Esophagus mucosa (tissue), 1 donor: ENCODE measurements at places on chromosomes 13 and 19. TPM values are rescaled to one million over a fixed set of nuclear protein-coding genes. Genes with fewer than 3 reads are reported as not detected.

DNA sequence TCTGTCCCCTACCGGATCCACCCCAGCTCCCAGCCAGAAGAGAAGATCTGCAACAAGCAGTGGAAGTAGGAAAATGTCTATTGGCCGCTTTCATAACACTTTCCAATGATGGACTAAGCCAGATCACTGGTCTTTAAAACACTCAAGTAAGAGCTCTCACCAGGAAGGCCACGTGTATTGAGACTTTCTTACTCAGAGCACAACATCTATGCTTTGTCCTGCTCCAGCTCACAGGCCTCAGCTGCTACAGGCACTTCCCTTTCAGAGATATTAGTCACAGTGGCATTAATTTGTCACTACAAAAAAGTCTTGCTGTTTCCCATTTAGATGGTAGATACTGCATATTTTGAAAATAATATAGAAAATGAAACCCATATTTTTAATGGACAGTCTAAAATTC, 164.2 kb downstream of the ABCC4 start:
- ATAC-seq: peak; percentile 94

- peak; percentile 52 for ATAC-seq
Measured at GRCh38 chr13:30158774-30159445, 148.4 kb downstream of the KATNAL1 start.

DNA sequence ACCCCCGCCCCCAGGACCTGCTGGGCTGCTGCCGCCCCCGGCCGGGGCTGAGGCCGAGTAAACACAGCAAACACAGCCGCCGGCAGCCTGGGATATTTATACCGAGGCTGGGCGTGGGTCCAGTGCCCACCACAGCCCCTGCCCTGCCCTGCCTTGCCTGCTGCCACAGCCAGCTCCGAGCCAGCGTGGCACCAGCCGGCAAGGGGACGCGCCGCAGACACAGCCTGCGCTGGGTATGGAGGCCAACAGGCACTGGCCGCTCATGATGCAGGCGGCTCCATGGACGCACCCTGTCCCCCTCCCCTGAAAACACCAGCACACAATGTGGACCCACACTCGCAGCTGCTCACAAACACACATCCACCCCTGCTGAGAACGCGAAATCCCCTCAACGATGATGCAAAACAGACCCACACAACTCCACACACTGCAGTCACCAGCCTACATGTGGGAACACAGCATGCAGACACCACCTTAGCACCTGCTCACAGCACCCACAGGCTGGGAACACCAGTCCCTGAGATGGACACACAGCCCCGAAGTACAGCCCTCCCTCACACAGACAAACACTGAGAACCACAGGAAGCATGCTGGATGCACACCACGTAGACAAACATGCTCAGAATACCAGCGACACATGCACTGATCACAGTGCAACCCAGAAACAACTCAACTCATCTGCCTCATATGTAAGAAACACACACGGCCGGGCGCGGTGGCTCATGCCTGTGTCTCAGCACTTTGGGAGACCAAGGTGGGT, 16.2 kb downstream of the CCDC97 start:
- ATAC-seq: peak; percentile 0

GRCh38 chr19:42423462-42424344, 3.5 kb downstream of the LIPE start:
- ATAC-seq: peak; percentile 65

Gene KLK12
- 153 TPM for total RNA-seq

- ATAC-seq: peak; percentile 53
Measured at GRCh38 chr19:34173193-34173956, 1.1 kb downstream of the LSM14A start.

Gene MBD3
- 44.2 TPM for total RNA-seq

DNA sequence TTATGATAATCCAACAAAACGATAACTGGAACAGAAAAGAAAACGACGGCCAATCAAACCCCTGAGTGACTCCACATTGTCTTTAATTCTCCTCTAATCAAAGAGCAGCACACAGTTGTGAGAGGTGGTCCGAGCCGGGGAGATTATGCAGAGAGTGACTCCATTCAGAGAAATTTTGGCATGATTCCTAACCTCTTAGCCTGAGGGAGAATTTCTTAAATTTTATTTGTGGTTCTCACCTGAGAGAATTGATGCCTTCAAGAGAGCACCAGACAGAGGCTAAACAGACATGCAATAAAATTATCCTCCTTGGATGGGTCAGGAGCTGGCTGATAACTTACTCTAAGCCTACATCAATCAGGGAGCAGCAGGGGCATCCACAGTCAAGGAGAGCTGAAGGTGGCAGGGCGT, 310.0 kb upstream of the KLF12 start:
- no peak for ATAC-seq

DNA sequence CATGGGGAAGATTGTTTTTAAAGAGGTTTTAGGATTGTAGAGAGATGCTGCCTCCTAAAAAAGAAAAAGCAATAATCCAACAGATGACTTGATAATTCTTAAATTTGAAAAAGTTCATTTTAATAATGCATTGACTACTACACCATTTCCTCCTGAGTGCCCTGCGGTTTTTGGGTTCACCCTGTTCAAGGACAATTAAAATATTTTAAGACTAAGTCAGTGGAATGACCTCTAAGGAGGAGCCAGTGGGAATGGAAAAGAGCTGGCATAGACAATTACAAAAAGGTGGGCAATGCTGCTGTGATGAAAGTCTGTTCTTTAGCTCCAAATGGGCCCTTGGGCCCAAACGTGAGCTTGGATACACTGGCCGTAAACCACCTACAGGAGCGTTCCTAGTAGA, 217.8 kb downstream of the LHFPL6 start:
- no peak for ATAC-seq

DNA sequence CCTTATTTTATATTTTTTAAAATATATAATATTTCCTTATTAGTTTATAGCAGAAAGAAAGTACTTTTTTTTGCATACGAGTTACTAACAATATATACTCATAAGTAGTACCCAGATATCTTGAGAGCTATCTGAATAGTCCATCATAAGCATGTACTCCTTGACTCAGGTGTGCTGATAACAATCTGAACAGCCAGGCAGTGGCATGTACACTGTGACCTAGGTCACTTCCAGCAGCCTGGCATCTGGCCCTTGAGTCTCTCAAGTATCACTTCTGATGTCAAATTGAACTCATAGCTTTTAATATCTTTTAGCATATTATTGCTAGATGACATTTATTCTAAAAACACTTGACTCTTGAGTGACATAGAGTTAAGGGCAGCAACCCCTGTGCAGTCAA, 1576.7 kb downstream of the SLITRK1 start:
- ATAC-seq: no peak

DNA sequence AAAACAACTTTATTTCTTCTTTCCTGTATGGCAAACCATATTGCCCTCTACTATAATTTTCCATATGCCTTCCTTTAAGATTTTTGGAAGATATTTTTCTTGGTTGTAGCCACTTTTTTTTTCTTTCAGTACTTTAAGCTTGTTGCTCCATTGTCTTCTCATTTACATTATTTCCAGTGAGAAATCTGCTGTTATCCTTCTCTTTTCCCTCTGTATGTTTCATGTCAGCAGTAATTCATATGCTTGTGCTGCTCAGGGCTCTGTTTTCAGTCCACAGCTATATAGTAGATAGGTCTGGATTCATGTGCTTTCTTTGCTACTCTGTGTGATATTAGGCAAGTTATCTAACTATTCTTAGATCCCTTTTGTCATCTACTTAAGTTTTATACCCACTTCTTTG, 267.6 kb downstream of the OXGR1 start:
- no peak for ATAC-seq

Gene TNFRSF19
- 13.1 TPM for total RNA-seq

Gene CBY2
- 0.32 TPM for total RNA-seq

Gene SCN1B
- 0.88 TPM for total RNA-seq

DNA sequence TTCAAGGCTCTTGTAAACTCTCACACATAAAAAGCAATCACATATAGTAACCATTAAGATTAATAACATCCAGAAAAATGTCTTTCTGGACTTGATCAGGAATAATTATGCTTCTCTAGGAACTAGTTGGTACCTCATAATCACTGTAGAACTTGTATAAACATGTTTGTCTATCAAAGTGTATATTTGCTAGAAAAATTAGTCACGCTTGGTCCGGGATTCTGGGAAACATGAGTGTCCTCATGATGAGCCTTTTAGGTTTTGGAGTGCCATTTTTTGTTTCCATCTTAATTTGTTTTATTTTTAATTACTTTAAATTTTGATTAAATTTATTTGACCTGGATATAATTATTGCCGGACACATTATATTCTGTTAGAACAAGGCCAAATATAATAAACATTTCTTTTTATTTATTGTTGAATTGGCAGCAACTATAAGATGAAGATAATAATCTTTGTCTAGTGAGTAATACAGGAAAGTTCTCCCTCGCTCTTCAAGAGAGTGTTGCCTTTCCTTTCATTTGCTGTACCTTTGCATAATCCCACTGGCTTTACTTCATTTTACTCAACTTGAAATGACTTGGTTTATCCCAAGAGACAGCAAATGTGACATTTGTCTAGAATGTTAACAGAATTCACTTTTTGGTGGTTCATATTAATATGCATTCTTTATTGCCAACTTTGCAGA, 207.0 kb downstream of the NALCN start:
- ATAC-seq: no peak

Gene ZFP28
- 3.6 TPM for total RNA-seq

DNA sequence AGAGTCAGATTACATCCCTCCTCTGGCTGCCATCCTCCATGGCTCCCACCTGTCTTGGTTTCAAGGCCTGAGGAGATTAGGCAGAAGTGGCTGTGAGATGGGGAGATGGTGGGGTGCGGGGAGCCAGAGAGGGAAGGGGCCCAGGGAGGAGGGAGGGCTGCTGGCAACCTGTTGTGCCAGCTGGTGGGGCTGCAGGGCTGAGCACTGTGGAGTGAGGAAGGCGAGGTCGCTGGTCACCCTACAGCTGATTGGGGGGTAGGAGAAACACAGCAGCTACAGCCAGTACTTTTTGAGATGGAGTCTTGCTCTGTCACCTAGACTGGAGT, 48.3 kb downstream of the CD320 start:
- ATAC-seq: no peak

DNA sequence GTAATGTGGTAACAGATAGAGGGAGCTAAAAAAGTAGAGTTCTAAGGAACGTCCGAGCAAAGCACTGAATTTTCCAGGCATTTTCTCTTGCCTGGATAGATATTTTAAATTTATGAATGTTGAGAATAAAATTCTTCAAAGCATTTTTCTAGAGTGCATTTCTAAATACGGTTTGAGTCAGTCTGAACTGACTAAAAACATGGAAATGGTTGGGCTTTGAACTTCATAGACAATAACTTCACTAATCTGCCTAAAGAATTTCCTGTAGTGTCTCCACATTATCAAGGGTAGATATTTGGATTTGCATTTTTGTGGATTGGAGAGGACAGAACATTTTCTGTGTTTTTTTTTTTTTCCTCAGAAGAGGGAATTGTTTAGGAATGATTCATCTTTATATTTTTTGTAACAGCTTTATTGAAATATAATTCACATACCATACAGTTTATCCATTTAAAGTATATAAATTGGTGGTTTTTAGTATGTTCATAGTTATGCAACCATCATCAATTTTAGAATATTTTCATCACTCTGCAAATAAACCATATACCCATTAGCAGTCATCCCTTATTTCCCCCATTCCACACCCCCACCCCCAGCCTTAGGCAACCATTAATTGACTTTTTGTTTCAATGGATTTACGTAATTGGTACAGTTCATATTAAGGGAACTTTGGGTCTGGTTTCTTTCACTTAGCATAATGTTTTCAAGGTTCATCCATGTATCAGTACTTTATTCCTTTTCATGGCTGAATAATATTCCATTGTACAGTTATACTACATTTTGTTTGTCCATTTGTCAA, 20.7 kb downstream of the GARRE1 start:
- no peak for ATAC-seq

Gene SPRED3
- 0.56 TPM for total RNA-seq

Gene COL5A3
- 5.6 TPM for total RNA-seq

GRCh38 chr13:23629566-23630272, 59.5 kb downstream of the TNFRSF19 start:
- ATAC-seq: no peak

Gene KIR2DL4
- not detected for total RNA-seq

DNA sequence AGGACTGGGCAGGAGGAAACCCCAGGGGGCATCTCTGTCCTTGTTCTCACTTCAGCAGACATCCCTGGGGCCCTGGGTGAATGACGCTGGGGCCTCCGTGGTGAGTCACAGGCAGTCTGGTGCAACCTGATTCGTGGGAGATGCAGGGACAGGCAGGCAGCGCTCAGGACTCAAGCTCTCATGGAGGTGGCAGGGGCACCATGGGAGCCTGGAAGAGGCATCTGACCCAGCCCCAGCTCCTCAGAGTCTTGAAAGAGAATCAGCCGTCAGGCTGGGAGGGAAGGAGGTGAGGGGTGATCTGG, 14.0 kb upstream of the PTOV1 start:
- no peak for ATAC-seq

Gene SYDE1
- 2.4 TPM for total RNA-seq

Gene ARL11
- total RNA-seq: 1.2 TPM
